ENCODE measurements at places on chromosomes 6 and 20.

DNA sequence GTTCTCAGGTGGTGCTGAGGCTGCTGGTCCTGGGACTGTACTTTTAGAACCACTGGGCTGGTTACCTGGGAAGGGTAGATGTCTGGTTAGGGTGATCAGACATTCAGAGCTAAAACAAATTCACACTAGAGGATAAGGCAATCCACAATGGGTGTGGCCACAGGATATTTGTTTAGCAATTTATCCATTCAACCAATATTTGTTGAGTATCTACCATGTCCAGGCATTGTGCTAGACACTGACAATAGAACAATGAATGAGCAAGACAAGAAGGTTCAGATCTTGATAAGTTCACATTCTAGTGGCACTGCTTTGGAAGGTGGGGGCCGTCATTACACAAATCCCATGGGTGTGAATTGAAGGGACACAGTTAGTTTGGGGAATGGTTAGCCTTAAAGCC lies 131.7 kb downstream of the BCAS1 start:
- no peak for DNase-seq
- no peaks in the 10 kb centered on the region for H3K36me3 ChIP-seq
- peaks cover 68% of the 10 kb centered on the region for H3K4me1 ChIP-seq
- no peaks in the 10 kb centered on the region for H3K27me3 ChIP-seq
- no peak overlapping the region for H3K4me3 ChIP-seq

DNA sequence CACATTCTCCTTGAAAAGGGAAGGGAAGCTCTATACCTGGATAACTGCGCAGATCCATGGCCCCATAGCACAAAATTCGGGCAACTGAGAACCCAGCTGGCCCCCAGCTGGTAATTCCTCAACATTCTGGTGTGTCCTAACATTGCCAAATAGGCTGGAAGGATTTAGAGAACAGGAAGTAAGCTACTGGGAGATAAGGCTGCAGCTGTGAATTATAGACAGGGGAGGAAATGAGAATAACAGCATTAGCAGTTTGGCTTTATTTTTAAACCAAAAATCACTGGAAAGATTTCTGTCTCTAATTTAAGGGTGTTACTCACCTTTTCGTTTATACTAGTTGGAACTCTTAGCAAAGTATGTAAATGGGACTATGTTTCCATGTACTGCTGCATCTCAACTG lies 97.2 kb downstream of the TULP4 start:
- no peaks in the 10 kb centered on the region for H3K27me3 ChIP-seq
- peaks cover 11% of the 10 kb centered on the region for H3K4me1 ChIP-seq
- DNase-seq, result no peak
- H3K4me3 ChIP-seq, result no peak overlapping the region
- H3K27ac ChIP-seq, result no peak overlapping the region
- H3K36me3 ChIP-seq, result no peaks in the 10 kb centered on the region

DNA sequence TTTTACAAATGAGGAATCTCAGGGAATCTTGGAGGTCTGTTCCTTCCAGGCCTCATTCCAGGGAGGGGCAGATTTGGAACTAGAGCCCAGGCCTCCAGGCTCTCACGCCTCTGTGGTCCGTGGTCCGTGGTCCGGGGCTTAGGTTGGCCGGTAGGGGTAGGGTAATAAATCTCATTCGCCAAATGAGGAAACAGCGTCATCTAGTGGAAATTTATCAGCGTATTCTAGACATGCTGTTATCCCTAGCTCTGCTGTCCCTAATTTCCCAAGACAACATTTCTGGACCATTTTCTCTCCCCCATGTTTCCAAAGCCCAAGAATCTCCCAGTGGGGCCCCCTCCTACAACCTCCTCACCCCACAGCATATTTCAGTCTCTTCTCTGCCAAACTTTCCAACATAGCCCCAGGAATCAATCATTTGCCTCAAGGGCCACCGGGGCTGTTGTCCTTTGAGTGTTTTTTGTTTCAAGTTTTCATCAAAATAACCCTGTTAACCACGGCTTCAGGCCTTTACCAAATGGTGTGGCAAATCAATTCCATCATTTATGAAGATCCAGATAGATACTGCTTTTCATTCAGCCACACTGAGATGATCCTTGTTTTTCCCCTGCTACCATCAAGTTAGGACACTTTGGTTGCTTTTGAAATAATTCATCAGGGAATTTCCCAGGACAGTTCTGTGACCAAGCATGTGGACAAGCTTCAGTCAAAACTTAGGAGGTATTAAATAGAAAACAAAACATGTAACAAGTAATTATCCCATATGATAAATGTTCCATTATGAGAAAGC lies 126.8 kb downstream of the ALDH8A1 start:
- peaks cover 8% of the 10 kb centered on the region for H3K4me1 ChIP-seq
- no peak overlapping the region for H3K4me3 ChIP-seq
- peak overlapping the region; percentile 8 for H3K27ac ChIP-seq
- no peaks in the 10 kb centered on the region for H3K27me3 ChIP-seq
- H3K36me3 ChIP-seq, result no peaks in the 10 kb centered on the region

DNA sequence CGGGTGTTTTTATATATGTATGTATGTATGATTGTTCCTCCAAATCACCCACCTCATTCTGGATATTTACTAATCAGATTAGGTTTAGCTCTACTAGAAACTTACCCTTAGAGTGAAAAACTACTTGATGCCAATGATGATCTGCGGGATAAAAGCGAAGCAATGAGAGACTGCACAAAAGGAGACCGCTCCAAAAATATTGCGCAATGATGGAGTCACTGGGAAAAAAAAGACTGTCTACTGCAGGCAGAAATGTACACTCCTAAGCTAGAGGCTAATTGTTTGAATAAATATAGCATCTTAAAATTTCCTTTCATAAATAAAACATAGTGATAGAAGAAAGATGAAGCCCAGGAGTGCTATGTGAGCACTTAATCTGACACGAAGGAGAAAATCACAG lies 7.3 kb downstream of the RAB32 start:
- DNase-seq, result no peak
- peaks cover 47% of the 10 kb centered on the region for H3K4me1 ChIP-seq
- H3K27me3 ChIP-seq, result no peaks in the 10 kb centered on the region
- H3K27ac ChIP-seq, result no peak overlapping the region
- H3K36me3 ChIP-seq, result peaks cover 40% of the 10 kb centered on the region
- H3K4me3 ChIP-seq, result no peak overlapping the region

GRCh38 chr6:56624046-56624727 lies 18.5 kb downstream of the DST start:
- no peaks in the 10 kb centered on the region for H3K4me1 ChIP-seq
- H3K36me3 ChIP-seq, result no peaks in the 10 kb centered on the region
- no peak overlapping the region for H3K27ac ChIP-seq
- H3K27me3 ChIP-seq, result no peaks in the 10 kb centered on the region

- H3K4me3 ChIP-seq, result peak overlapping the region; percentile 21
- no peak overlapping the region for H3K27ac ChIP-seq
- H3K36me3 ChIP-seq, result no peaks in the 10 kb centered on the region
- no peak for DNase-seq
- no peaks in the 10 kb centered on the region for H3K4me1 ChIP-seq
Measured at GRCh38 chr6:6736791-6737654, 148.5 kb downstream of the LY86 start.

DNA sequence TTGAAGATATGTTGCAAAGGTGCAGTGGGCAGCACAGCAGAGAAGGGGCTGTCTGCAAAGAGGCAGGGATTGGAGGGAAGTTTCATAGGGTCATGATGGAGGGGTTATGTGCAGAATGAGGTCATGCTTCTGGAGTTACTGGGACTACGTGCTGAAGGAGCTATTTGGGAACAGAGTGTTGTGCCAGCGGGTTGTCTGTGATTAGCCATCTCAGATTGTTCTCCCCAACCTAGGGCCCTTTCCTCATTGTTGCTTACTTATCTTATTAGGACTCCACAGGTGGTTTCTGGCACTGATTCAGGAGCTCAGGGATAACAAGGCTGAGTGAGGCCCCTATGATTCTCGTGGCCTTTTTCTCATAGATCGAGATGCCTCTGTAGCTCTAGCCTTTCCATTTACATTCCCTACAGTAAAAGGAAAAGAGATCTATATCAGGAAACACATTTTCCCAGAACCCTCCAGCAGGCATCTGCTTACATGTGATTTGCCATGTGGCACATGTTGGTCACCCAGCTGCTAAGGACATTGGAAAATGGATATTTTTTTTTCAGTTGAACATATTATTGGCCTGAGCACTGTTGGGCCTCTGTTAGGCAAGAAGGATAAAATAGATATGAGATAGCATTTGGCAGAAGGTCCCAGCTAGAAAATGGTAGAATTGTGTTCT lies 429.6 kb upstream of the PLCB4 start:
- H3K36me3 ChIP-seq, result no peaks in the 10 kb centered on the region
- no peak overlapping the region for H3K27ac ChIP-seq
- no peaks in the 10 kb centered on the region for H3K27me3 ChIP-seq

DNA sequence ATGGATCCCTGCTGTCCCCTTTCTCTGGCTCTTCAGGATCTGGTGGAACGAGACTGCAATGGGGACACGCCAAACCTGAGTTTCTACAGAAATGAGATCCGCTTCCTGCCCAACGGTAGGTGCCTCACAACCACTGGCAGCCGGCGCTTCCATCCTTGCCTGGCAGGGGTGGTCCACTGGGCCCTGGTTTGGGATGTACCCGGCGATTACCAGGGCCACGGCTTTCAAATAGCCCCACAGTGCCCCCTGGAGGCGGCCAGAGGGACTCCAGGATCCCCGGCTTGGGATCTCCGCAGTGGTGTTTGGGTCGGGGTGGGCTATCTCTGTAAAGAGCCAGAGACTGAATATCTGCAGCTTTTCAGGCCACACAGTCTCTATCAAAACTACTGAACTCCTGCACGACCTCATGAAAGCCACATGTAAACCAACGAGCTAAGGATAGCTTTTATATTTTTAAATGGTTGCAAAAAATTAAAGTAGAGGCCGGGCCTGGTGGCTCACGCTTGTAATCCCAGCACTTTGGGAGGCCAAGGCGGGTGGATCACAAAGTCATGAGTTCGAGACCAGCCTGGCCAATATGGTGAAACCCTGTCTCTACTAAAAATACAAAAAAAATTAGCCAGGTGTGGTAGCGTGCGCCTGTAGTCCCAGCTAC lies 3.7 kb downstream of the OGFR start:
- H3K36me3 ChIP-seq, result no peaks in the 10 kb centered on the region
- no peak overlapping the region for H3K27ac ChIP-seq
- no peak overlapping the region for H3K4me3 ChIP-seq
- peak; percentile 71 for DNase-seq

- DNase-seq, result no peak
- peak overlapping the region; percentile 62 for H3K27ac ChIP-seq
- no peaks in the 10 kb centered on the region for H3K36me3 ChIP-seq
- peaks cover 3% of the 10 kb centered on the region for H3K4me1 ChIP-seq
Measured at GRCh38 chr6:167849846-167850459, 23.2 kb downstream of the AFDN start.

GRCh38 chr20:16011056-16011455 lies 562.2 kb downstream of the KIF16B start:
- H3K4me3 ChIP-seq, result no peak overlapping the region
- no peak overlapping the region for H3K27ac ChIP-seq
- H3K27me3 ChIP-seq, result no peaks in the 10 kb centered on the region
- H3K36me3 ChIP-seq, result no peaks in the 10 kb centered on the region
- DNase-seq, result no peak

GRCh38 chr6:132009175-132009574 lies 58.0 kb upstream of the CCN2 start:
- no peaks in the 10 kb centered on the region for H3K4me1 ChIP-seq
- H3K36me3 ChIP-seq, result no peaks in the 10 kb centered on the region
- no peak overlapping the region for H3K27ac ChIP-seq
- no peak overlapping the region for H3K4me3 ChIP-seq

- H3K27me3 ChIP-seq, result no peaks in the 10 kb centered on the region
- DNase-seq, result no peak
- H3K27ac ChIP-seq, result peak overlapping the region; percentile 55
- peaks cover 68% of the 10 kb centered on the region for H3K36me3 ChIP-seq
- peaks cover 7% of the 10 kb centered on the region for H3K4me1 ChIP-seq
- H3K4me3 ChIP-seq, result no peak overlapping the region
Measured at GRCh38 chr20:48738399-48739304, 89.1 kb downstream of the PREX1 start.

DNA sequence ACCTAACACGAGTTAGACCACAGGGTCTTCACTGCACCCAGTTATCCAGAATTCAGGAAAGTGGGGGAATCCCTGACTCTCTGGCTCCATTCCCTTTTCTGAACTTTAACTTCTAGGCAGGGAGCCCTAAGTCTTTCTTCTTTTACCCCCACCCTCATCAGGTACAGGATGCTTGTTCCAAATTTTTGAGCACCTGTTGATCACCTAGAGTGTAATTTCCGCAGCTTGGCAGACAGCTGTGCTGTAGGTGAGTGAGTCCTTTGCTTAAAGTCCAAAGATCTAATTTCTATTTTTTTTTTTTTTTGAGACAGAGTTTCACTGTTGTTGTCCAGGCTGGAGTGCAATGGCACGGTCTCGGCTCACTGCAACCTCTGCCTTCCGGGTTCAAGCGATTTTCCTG lies 89.5 kb upstream of the AKIRIN2 start:
- H3K27me3 ChIP-seq, result no peaks in the 10 kb centered on the region
- H3K4me1 ChIP-seq, result peaks cover 3% of the 10 kb centered on the region
- no peak overlapping the region for H3K4me3 ChIP-seq
- no peaks in the 10 kb centered on the region for H3K36me3 ChIP-seq
- H3K27ac ChIP-seq, result no peak overlapping the region

GRCh38 chr6:125868678-125869395 lies 78.1 kb downstream of the NCOA7 start:
- H3K27me3 ChIP-seq, result no peaks in the 10 kb centered on the region
- H3K4me1 ChIP-seq, result peaks cover 3% of the 10 kb centered on the region
- H3K27ac ChIP-seq, result peak overlapping the region; percentile 6
- no peaks in the 10 kb centered on the region for H3K36me3 ChIP-seq

- no peak overlapping the region for H3K4me3 ChIP-seq
- no peaks in the 10 kb centered on the region for H3K27me3 ChIP-seq
- peaks cover 42% of the 10 kb centered on the region for H3K4me1 ChIP-seq
- DNase-seq, result no peak
Measured at GRCh38 chr20:43940518-43941225, 26.0 kb downstream of the TOX2 start.

DNA sequence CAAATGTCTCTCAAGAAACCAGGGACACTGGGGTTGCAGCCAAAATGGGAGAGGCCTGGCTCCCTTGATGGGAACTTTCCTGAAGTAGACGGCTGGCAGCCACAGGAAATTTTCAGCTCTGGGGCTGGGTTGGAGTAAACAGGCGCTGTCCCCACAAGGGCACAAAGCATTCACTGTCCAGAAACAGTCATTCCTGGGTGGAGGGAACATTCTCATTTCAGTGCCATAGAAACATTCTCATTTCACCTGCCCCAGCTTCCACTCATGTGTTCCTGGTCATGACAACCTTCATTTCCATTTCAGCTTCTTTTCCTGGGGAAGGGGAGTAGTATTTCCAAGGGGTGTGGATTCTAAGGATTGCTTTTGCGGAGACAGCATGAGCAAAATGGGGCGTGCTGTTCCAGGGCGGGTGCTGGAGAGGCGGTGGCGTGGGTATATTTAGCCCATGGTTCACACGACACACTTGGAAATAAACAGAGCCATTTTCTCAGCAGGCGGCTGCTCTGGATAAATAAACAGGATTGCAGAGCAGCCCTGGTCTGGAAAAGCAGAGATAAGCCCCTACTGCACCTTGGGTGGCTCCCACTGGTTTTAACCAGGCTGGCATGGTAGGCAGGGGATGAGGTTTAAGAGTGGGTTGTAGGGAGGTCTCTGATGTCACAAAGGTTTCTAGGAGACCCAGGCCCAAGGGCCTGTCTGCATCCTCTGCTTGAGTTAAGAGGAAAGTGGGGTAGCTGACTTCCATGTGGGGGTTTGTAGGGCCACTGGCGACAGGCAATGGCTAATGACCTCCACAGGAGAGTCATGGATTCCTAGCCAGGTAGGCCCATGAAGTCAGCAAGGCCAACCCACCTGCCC lies 32.9 kb downstream of the COX4I2 start:
- peak; percentile 39 for DNase-seq
- no peak overlapping the region for H3K4me3 ChIP-seq
- peaks cover 26% of the 10 kb centered on the region for H3K36me3 ChIP-seq

GRCh38 chr6:35208419-35208818 lies 5.3 kb upstream of the SCUBE3 start:
- H3K4me3 ChIP-seq, result no peak overlapping the region
- no peak overlapping the region for H3K27ac ChIP-seq
- peaks cover 3% of the 10 kb centered on the region for H3K4me1 ChIP-seq
- DNase-seq, result no peak
- H3K36me3 ChIP-seq, result no peaks in the 10 kb centered on the region

All from left lung (tissue), 14 donors.